ENCODE measurements at places on chromosomes 7 and 10. TPM values are rescaled to one million over a fixed set of nuclear protein-coding genes. Genes with fewer than 3 reads are reported as not detected.
A peak's percentile ranks its signal among the peaks of the same experiment; 100 is the strongest.

DNA sequence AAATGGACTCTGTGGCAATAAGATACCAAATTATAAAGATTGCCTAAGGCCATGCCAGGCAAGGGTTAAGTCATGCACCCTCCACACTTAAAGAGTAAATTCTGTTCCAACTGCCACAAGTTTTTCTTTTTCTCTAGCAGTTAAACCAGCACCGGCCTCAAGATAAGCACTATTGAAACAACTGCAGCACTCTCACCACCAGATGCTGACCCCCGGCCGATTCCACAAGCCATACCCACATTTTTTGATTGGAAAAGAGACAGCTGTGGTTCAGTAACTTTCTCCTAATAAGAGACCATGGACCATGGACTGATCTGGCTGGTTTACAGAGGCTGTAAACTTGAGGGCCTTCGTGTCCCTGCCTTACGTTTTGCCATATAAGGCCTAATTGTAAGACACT is 44.9 kb downstream of the GRM8 start:
- DNase-seq = no peak

DNA sequence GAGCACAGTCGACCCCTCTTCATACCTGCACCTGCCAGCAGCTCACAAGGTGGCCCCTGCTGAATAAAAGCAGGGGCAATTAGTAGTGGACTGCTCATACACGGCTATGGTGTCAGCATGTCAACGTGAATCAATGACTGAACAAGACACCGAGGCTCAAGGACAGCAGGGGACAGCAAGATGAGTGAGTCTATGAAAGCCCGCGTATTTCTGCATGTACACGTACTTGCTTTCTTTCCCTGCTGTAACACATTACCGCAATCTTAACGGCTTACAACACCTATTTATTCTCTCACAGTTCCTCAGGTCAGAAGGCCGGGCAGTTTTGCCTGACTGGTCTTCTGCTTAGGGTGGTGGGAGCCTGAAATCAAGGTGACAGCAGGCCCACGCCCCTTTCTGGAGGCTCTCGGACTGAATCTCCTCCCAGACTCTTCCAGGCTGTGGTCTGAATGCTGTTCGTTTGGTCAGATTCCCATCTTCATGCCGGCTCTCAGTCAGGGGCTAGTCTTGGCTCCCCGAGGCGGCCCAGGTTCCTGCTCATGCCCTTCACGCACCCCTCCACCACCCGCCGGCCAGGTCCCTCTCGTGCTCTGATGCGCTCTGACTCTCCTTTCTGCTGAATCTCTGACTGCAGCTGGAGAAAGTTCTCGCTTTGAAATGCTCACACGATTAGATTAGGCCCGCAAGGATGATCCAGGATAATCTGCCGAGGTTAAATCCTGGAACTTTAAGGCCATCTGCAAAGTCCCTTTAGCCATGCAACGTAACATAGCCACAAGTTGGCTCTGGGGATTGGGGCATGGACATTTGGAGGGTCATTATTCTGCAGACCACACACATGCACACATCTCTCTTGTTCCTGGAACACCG is 7.8 kb upstream of the PPP2R2D start:
- DNase-seq = no peak

- no peak for DNase-seq
These were observed 51.1 kb downstream of the PRF1 start for GRCh38 chr10:70551466-70551865.

The H2BK1 gene
- not detected for total RNA-seq

DNA sequence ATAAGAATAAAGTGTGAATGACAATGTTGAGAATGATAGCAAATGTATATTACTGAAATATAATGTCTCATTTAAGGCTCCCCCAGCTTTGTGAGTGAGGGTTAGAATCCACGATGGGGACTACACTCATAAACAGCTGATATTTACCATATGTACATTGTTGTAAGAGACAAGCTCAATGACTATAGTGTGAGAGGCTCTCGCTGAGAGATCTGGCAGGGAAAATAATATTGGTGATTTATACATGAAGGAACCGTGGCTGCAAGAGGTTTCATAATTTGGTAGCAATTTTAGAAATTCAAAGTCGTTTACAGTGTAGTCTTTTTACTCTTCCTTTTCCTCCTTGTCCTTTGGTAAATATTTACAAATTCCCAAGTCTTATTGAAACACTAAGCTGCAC is 342.2 kb upstream of the AKR1E2 start:
- DNase-seq = no peak

GRCh38 chr10:88332503-88333247 is 250.4 kb downstream of the RNLS start:
- no peak for DNase-seq

GRCh38 chr10:24887855-24888231 is 64.6 kb downstream of the PRTFDC1 start:
- no peak for DNase-seq

The CLCN1 gene
- total RNA-seq = under 0.01 TPM

DNA sequence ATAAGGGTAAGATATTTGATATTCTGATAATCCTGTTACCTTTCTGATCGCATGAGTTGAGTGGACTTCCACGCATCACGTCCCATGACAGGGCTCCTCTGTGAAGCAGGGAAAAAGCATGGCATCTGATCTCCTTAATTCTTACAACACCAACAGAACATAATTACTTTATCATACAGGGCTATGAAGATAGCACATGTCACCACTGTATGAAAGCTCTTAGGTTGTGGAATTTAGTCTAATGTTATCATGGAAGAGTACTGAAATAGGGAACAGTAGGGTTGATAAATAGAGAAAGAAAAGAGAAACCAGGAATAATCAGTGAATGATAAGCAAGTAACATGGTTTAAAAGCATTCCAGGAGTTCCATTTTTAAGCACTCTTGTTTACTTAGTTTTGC is 212.0 kb downstream of the CACNB2 start:
- no peak for DNase-seq

GRCh38 chr7:8389593-8390261 is 43.7 kb upstream of the NXPH1 start:
- no peak for DNase-seq

The PAPSS2 gene
- 0.26 TPM for total RNA-seq

The C7orf33 gene
- not detected for total RNA-seq

- DNase-seq = no peak
These were observed 84.7 kb upstream of the PTER start for GRCh38 chr10:16352146-16352545.

DNA sequence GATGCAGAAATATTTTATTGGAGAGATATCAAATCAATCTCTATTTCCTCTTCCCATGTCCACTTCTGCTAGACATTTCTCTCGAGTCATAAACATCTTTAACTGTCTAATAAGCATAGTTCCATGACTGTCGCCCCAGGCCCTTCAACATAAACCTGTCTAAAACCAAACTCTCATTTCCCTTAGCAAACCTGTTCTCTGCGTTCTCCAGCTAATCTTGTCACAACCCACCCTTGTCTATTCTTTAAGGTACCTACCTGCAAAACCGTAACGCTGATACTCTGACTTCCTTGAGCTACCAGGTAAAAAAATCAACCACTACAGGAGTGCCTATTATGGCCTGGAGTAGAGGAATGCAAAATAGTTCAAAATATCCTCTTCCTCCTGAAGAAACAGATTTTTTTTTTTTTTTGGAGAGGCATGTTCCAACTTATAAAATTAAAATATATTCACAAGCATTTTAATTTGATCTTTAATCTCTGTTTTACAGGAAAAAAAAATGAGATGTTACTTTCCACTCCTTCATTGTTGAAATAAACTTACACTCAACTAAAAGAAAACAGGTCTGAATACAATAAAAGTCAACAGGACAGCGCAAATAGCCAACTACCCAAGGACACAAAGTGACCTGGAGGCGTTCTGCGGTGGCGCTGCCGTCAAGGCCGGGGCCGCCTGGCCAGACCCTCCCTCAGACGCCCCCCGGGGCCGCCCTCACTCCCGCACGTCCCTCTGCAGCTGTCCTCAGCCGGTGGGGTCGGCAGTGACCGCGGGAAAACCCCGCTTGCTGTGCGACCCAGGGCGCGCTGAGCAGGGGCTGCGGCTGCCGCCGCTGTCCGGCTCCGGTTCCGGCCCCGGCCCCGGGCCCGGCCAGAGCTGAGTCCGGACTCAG is 765 bp downstream of the SLC25A40 start:
- DNase-seq = peak; percentile 9

The MRPS16 gene
- 81.6 TPM for total RNA-seq

The CHST15 gene
- 11.1 TPM for total RNA-seq

The NDUFB8 gene
- 284 TPM for total RNA-seq

- DNase-seq = no peak
These were observed 937.1 kb downstream of the REEP3 start for GRCh38 chr10:64458306-64458705.

GRCh38 chr7:11355399-11356005 is 381.8 kb downstream of the PHF14 start:
- DNase-seq = no peak

GRCh38 chr10:111455776-111456426 is 379.1 kb downstream of the ADRA2A start:
- no peak for DNase-seq

The PMS2 gene
- total RNA-seq = 22.6 TPM

DNA sequence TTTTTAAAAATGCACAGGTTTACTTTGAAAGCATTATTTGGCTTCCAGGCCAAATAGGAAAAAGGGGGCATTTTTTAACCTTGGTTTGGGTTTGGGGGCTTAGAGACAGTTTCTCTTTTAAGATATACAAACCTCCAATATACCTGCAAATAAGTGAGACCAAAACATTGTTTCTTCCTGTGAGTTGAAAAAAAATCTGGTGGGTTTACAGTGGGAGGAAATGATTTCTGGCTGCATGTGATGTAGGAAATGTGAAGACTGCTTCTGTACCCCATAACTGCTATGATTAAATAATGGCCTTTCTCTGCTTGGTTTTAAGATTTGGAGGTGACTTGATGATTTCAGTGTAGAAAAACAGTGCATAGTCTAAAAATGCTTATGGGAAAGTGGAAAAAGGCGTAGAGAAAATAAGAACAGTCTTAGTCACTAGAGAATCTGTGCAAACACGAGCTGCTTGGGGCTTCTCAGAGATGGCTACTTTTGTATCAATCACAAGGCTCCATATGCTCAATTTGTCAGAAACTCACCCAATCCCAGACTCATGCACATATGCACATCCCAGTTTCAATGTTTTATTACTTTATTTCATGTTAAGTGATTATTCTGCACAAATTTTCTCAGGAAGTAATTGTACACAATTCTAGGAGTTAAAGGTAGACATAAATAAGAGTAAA is 22.1 kb upstream of the PRKCQ start:
- DNase-seq = no peak

DNA sequence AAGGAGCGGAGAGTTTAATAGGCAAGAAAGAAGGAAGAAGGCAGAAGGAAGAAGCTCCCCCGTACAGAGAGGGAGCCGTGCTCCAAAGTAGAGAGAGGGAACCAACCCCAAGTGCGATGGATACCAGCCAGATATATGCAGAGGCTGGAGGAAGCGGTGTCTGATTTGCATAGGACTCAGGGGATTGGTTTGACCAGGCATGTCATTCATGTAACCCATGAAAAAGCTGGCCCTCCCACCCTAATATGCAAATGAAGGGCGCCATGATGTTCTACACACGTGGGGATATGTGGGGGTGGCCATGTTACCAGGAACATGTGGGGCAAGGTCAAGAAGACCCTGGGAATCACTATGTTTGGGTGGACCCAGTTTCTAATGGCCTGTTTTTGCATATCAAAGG is 40.6 kb upstream of the FAM3C start:
- DNase-seq = no peak

The TMEM184A gene
- total RNA-seq = 43.8 TPM

The SLC18A3 gene
- total RNA-seq = not detected

DNA sequence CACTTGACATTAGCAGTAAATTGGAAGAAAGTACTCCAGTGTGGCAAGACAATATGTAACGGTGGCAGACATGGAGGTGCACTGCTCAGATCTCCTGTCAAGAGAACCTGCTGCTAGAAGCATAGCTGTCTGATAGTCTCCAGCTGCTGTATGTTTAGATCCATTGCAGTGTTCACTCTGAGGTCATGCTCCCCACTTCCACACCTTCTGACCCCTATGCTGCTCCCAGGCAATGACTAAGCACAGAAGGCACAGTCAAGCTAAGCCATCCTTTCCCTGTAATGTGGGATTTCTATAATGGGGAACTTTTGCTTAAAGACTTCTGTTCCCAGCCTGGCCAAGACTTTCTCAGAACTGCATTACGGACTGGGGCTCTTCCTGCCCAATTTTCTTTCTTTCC is 315.8 kb downstream of the HPSE2 start:
- no peak for DNase-seq

The AKR1D1 gene
- total RNA-seq = under 0.01 TPM

DNA sequence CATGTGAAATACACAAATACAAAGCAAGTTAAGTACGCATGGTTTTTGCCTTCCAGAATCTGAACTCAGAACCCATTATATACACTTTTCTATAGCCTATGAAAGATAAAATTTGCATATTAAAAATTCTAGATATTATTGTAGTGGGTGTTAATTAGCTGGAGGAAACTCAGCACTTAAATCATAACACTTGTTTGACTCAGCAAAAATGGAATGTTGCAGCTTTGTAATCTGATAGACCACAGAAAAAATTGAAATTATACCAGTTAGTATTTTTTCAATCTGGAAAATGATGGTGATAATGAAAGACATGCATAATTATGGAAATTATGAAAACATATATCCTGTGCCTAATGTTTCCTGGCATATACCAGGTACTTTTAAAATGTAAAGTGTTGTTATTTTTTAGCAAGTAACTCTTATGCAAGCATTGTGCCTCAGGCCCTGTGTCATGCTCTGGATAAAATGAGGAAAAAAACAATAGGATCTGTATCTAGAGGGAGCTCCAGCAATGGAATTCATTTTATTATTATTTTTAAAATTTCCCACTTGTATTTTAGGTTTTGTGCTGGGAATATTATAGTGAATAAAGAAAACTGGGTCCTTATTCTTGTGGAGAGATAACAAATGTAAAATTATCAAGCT is 490.4 kb upstream of the SEMA3A start:
- DNase-seq = no peak

- DNase-seq = peak; percentile 39
These were observed 1.1 kb upstream of the ARHGAP22 start for GRCh38 chr10:48605786-48606529.

GRCh38 chr10:119211176-119211575 is 3.8 kb downstream of the GRK5 start:
- no peak for DNase-seq

DNA sequence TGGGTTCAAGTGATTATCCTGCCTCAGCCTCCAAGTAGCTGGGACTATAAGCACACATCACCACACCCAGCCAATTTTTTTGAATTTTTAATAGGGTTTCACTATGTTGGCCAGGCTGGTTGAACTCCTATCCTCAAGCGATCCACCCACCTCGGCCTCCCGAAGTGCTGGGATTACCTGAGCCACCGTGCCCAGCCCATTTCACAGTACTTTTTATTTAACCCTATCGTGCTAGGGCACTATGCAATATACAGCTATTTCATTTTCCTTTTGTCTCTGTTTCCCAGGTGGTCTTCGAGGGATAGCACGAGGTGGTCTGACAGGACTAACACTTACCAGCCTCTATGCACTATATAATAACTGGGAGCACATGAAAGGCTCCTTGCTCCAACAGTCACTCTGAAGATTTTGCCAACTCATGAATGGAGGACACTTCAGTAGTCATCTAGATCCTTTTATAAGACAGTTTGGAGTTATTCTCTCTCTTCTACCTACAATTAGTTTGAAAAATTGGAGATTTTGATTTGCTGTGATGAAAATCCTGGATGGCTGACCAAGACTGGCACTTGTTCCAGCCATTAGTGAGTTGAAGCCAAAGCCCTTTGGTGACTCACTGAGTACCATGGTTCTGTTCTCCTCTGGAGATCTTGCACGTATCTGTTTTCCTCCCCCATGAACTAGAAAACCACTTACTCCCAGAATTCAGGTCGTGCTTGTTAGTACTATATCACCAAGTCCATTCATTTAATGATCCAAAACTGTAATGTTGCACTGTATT is 27.3 kb downstream of the NCOA4 start:
- DNase-seq = no peak

GRCh38 chr7:45130910-45131309 is 19.4 kb upstream of the TBRG4 start:
- DNase-seq = no peak

The PBLD gene
- 0.53 TPM for total RNA-seq

The DOCK1 gene
- total RNA-seq = 148 TPM
